Amygdala (tissue), 56 donors: ENCODE measurements at places on chromosomes 2 and 18.

DNA sequence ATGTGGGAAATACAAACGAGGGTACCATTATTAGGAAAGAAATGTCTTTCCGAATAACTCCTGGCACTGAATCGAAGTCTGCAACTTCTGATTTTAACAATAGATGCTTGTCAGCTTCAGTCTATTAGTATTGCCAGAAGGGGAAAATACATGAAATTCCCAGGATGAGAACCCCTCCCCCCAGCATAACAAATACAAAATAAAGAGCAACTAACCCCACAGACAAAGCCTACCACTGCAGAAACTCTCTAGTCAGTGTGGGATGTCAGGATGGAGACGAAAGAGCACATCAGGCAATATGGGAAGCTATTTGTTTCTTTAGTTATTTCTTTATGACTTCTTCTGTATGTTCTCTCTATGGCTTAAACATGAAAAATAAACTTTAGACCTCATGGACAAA, 365.0 kb upstream of the CDH2 start:
- no peak for DNase-seq

DNA sequence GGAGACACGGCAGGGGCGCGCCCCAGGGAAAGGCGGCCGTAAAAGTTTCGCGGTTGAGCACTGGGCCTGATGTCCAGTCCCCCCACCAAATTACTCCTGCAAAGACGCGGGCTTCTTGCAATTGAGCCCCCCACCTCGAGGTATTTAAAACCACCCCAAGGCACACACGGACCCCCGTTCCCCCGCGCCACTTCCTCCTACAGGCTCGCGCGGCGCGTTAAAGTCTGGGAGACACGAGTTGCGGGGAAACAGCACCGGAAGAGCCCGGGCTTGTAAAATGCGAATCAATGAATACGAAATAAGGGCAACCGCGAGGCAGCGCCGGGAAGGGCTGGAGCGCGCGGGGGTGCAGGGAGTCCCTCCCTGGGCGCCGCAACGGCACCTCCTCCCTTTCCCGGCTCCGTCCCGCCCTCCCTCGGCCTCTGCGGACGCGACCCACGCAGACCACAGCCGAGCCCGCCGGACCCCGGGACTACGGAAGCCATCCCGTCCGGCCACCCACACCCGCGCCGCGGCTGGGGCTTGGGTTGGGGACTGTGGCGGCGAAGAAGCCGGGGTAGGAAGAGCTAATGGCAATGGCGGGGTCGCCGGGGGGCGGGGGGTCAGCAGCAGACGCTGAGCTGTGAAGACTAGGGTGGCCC, 918 bp upstream of the NETO1 start:
- DNase-seq = no peak

- no peak for DNase-seq
Measured at GRCh38 chr2:202193881-202194353, 44.5 kb downstream of the SUMO1 start.

- DNase-seq = no peak
Measured at GRCh38 chr2:134252092-134252750, 1.7 kb upstream of the MGAT5 start.

DNA sequence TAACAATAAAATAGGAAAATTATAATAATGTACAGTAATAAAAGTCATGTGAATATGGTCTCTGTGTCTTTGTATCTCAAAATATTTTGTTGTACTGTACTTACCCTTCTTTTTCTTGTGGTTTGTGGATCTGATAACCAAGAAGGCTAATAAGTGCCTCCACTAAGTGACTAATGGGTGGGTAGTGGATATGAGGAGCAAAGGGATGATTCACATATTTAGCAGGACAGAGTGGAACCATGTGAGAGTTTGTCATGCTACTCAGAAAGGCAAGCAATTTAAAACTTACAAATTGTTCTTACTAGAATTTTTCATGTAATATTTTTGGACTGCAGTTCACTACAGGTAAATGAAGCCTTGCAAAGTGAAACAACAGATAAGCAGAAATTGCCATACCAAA, 1241.2 kb upstream of the CDH2 start:
- no peak for DNase-seq

DNA sequence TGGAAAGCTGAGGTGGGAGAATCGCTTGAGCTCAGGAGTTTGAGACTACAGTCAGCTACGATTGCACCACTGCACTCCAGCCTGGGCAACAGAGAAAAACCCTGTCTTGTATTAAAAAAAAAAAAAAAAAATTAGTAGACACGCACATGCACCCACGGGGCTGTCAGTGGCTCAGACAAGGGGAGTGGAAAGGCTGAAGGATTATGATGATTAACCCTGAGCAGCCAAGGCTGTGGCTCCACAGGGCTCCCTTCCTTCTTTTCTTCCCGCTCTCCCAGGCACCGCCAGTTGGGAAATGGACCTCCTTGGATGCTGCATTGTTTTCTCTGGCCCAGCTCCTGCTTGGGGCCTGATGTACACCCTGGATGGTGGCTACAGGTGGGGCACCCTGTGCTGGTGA, 49.0 kb upstream of the RAB6C start:
- no peak for DNase-seq

GRCh38 chr2:98025481-98026037, 29.8 kb upstream of the TMEM131 start:
- DNase-seq = no peak

GRCh38 chr2:1862608-1863280, 118.4 kb upstream of the PXDN start:
- DNase-seq = no peak

DNA sequence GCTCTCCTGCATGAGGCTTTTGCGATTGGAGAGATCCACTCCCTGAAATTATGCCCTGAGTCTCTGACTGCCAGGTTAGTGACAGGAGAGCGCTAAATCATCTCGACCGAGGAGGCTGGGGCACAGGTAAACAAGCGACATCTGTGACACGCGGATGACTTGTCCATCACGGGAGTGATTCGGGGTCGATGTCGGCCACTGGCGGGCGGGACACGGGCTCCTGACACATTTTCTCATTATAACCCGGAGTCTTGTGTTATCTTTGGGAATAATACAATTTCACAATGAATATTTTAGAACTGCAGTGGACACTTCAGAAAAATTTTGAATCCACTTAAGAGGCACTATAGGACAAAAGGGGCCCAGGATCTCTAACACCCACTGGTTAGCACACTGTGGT, 29.5 kb upstream of the SLC35G4 start:
- no peak for DNase-seq

DNA sequence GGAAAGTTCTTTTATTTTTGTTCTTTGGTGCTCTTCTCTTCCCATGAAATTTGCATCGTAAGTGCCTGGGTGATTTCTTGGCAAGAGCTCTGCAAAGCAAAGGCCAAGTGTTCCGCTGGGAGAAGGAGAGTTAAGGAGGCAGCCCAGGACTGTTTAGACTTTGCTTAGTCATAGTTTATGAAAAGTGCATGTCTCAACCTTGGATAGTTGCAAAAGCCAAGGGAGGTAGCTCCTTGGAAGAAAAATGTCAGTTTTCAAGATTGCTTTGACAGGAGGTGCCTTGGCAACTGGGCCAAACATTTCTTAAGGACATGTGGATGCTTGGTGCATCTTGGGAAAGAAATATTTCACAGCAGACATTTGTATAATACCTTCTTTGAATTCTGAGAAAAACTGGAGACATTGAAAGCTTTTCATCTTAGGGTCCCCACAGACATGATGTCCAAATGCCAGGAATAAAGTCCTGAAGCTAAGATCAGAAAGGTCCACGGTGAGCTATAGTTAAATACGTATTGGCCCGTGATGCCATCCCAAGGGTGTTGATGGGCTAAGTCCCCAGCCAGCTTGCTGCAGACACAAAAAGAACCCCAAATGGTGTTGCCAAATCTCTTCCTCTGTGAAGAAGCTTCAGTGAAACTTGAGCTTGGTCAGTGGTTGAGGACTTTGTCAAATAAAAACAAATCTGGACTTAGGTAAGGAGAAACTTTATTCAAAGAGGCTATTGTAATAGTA, 96.3 kb upstream of the THUMPD2 start:
- DNase-seq = no peak

- no peak for DNase-seq
Measured at GRCh38 chr2:74321737-74322136, 21.5 kb downstream of the SLC4A5 start.

DNA sequence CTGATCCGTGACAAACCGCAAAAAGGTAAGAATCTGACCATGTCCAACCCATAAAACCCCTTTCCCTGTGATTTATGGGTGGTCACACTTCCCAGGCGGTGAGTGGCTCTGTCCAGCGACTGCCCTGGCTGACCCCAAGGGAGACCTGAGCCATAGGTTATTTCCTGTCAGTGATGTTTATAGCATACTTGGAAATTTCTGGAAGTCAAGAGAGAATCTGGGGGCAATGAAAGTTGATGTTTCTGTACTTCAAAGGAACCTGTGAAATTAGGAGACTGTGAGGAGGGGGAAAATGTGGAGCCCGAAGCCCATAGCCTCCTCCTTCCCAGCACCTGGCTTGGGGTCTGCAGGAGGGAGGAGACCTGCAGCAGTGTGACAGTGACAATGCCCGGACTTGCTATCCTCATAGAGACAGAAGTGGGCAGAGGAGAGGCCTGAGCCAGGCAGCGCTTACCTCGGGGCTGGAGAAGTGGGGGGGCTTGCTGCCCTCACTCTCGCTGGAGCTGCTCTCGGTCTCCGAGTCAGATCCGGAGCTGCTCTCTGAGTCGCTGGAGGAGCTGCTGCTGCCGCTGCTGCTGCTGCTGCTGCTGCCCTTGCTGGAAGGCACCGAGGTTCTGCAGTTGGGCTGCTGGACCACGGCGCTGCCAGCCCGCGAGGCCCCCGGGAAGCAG, 111.3 kb upstream of the REV1 start:
- no peak for DNase-seq

DNA sequence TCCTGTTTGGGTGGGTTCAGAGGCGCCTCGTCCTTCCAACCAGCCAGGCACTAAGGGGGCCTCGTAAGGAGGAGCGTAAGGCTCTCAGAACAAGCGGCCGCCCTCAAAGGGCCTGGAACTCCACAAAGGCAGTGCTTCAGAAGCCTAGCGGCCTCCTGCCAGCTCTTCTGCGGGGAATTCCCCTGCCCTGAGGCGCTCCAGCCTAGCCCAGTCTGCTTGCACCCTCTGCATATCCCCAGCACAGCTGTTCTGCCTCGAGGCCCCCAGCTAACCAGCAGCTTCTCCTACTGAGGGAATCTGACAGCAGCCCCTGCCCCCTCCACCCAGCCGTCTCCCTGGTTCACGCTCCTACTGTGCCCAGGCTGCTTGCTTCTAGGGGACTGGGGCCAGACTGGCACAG, 265.9 kb downstream of the TFCP2L1 start:
- no peak for DNase-seq

- DNase-seq = no peak
Measured at GRCh38 chr2:101197814-101198213, 46.6 kb upstream of the TBC1D8 start.

DNA sequence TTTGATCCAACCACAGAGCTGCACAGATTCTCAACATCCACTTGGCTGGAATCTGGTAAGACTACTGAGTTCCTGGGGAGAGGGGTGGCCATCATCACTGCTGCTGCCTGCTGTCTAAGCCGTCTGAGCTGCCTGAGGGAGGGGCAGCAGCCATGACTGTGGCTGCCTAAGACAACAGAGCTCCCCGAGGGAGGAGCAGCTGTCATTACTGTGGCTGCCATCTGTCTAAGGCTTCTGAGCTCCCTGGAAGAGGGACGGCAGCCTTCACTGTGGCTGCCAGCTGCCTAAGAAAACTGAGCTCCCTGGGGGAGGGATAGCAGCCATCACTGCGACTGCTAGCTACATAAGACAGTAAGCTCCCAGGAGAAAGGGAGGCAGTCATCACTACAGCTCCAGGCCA, 584.4 kb downstream of the NR4A2 start:
- DNase-seq = no peak

DNA sequence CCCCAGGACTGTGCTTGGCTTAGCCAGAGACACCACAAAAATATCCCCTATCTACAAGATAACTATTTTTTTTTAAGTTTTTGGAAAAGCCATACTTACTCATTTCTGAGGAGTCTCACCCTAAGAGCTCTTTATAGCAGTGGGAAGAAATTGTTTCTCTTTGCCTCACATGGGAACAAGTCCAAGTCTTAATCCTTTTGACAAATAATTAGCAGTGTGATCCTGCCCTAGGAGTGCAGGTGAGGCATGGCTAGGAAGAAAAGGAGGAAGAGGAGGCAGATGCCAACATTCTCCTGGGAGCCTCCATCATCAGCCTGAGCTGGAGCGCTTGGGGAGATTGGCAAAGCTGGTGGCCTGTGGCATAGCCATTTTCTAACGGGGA, 115.6 kb downstream of the STPG4 start:
- no peak for DNase-seq

DNA sequence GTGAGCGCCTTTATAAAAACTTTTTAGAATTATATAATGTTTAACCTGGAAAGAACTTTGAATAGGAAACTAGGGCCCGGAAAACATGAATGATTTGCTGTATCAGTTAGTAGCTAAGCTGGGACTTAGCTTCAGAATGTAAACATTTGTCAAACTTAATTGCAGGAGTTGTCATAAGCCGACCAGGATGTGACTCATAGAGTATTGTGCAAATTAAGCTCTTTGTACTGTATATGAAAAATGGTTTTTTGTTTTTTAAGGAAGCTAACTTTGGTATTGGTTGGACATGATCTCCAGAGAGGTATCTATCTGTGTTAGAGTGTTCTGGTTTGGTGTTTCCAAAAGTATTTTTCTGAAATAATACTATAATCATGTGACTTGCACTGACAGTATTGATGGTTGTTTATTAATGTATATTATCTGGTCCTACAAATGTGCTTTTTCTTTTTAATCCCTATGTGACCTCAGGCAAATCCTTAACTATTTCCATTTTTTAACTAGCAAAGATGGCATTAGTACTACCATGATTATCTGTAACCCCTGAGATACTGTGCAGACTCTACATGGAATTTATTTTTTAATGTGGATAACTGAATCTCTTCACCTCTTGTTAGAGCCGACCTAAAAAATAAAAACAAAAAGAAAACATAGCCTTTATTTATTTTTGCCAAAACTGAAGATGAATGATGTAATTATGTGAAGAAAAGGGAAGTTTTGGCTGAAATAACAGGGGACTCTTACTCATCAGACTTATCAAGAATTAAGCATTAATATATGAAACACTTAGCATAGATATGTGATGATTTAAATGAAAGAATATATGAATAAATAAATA, 11.7 kb downstream of the YIPF4 start:
- DNase-seq = no peak

DNA sequence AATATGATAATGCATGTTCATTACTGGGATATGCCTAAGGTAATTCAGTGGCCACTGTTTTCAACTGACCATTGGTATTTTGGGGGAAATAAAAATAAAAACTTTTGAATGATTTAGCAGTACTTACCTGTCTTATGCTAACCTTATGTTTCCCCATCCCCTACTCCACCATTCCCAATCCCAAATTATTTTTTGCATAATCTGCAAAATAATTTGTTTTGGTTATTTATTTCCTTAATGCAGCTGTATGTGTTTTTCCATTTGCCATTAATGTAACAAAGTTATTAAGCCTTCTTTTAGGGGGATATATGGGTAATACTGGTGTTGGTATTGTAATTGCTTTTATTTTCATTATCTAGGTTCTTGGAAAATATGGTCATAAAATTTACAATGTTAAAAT, 213.9 kb upstream of the GULP1 start:
- DNase-seq = no peak
